Osteoblast (primary cell): ENCODE measurements at places on chromosomes 11 and 22. TPM values are rescaled to one million over a fixed set of nuclear protein-coding genes. Genes with fewer than 3 reads are reported as not detected.

The NXPE4 gene
- not detected in 2 replicates for total RNA-seq

The ALX4 gene
- under 0.01 and 0.29 TPM in 2 replicates for total RNA-seq

The PGR gene
- under 0.01 and 0.29 TPM in 2 replicates for total RNA-seq

- peak; percentile 81 for DNase-seq
These were observed 1.2 kb downstream of the SOX10 start for GRCh38 chr22:37982938-37983859.

GRCh38 chr11:119108146-119108856, 1.2 kb downstream of the C2CD2L start:
- peak; percentile 92 for DNase-seq

- peak; percentile 90 for DNase-seq
These were observed 171.9 kb downstream of the SHANK2 start for GRCh38 chr11:71080239-71081097.

DNA sequence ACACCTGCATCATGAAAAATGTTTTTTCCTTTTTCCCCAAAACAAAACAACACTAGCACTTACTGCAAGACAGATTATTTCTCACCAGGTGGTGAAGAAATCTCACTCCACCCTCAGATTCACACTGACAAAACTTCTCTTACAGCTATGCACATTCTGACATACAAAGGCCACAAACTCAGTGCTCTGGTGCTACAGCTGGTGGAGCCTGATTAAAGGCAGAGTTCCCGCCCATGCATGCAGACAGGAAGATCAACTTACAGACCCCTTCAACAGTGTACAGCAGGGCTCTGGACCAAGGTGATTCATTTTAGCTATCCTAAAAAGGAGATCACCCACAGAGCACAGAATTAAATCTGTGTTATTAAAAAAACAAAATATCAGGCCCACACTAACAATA, 112.6 kb downstream of the CADM1 start:
- DNase-seq = no peak

DNA sequence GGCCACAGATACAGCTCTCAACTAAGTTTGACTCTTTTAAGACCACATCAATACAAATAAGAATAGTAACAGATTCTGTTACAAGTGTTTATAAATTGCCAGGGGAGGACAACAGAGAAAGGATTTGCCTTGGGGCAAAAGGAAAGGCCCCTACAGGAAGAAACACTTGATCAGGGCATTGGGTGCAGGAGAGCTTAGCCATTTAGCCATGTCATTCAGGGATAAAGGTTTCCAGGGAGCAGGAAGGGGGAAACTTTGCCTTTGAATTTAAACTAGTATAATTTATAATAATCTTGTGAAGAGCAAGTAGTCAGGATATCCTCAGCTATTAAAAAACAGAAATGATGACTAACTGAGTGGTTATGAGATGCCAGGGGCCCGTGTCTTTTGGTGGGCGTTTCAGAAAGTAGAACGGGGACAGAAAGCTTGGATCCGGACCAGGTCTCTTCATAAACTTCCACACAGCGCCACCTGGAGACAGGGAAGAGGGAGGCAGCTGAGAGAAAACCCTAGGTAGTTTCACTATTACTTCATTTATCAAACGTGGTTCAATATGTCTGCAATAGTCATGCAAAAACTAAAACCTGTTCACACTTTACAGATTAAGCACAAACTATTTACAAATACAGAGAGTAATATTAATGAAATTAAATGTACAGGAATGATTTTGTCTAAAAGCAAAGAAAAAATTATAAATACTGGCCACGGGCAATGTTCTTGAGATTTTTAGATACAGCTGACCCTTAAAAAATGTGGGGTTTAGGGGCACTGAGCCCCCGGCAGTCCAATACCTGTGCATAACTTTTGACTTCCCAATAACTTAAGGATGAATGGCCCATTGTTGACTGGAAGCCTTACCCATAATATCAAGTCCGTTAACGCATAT, 11.0 kb upstream of the SLC5A4 start:
- peak; percentile 94 for DNase-seq

DNA sequence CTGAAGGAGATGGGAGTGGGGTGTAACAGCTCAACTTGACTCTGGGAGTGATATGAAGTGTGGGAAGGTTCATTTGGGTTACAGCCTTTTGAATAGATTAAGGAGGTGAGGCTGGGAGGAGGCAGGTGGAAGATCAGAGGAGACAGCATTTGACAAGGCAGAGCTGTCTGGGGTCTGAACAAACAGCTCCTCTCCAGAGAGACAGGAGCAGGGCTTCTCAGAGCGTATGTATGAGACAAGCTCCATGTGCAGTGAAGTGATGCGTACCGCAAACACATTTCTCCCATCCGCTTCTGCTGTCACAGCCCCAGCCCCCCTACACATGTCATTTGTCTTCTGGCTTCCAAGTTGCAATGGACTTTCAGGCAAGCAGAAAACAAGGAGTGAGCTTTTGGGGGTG, 137.1 kb upstream of the E2F8 start:
- DNase-seq = no peak
